ENCODE measurements at places on chromosomes 5 and 9.

- DNase-seq, result no peak
Observed at GRCh38 chr5:11822598-11822997, 81.6 kb downstream of the CTNND2 start.

GRCh38 chr5:118611332-118611945, 376.9 kb downstream of the DTWD2 start:
- DNase-seq, result no peak

- DNase-seq, result no peak
Observed at GRCh38 chr5:62562867-62563266, 15.8 kb upstream of the LRRC70 start.

GRCh38 chr5:133287500-133287899, 235.7 kb downstream of the HSPA4 start:
- peak; percentile 12 for DNase-seq

DNA sequence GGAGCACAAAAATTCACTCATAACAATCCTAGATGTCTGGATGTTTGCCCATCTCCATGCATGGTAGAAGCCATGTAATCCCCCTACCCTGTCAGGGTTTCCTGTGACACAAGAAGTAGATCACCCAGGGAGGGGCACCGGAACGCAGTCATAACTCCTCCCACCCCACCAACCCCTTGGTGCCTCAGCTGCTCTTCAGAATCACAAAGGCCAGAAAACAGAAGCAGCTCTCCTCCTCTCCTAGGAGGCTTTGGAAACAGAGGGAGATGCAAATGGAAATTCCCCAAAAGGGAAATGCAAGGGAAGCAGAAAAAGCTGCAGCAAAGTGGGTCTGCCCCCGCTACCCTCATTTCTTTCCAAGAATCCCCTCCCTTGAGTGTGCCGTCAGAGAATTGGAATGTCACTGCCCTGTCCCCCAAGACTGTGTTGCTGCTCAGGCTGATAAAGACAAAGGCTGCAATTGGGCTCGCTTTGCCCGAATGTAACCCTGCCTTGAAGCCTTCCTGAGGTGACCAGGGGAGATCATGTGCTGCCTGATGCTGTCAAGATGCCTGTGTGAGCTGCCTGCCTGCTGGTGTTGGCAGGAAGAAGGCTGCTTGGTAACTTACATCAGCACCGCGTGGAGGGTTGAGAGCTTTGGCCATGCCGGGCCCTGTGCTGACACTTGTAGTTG, 65.5 kb upstream of the ABCA1 start:
- peak; percentile 61 for DNase-seq

DNA sequence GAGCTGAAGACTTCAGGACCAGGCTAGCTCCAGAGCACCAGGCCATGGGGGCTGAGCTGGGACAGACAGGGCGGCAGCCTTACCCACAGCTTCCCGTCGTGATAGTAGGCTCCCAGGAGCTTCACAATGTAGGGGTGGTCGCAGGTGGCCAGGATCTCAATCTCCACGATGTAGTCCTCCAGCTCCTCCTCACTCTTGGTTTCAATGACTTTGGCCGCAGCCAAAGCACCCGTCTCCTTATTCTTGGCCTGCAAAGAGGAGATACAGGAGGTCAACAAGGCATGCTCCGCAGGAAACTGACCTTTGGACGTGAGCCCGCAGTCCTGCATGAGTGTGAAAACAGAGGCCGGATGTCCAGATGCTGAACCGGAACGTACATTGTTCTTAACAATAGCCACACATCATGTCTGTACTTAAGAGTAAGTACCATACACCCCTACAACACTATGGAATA, 31.5 kb downstream of the STK10 start:
- DNase-seq, result no peak

DNA sequence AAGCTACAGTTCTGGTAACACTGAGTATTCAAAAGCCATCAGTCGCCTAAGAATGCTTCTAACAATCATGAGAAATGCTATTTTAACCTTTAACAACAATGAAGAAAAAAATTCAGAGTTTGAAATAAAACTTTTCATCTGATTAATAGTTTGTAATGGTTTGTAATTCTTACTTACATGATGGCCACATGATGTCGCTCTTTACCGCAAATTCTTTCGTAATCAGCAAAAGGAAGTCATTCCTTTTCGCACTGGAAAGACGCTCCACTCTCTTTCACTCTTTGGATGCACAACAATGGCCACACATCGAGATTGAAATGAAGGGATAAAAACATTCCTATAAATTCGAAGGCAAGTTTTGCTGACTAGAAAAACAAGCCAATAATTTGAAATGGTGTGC, at the start of gene PCDHA7:
TSS of gene PCDHA7 (plus strand) at position 277 of the 400 bp plus-strand sequence. CDS start at position 392, 115 bp downstream.
- DNase-seq, result no peak

GRCh38 chr5:134590992-134591659, 41.5 kb downstream of the SAR1B start:
- DNase-seq, result no peak

GRCh38 chr9:134605351-134605965, 36.1 kb upstream of the COL5A1 start:
- no peak for DNase-seq

GRCh38 chr9:125652759-125653158, 54.2 kb downstream of the MAPKAP1 start:
- DNase-seq, result peak; percentile 76

GRCh38 chr5:52738095-52738506, 49.6 kb upstream of the ITGA1 start:
- no peak for DNase-seq

DNA sequence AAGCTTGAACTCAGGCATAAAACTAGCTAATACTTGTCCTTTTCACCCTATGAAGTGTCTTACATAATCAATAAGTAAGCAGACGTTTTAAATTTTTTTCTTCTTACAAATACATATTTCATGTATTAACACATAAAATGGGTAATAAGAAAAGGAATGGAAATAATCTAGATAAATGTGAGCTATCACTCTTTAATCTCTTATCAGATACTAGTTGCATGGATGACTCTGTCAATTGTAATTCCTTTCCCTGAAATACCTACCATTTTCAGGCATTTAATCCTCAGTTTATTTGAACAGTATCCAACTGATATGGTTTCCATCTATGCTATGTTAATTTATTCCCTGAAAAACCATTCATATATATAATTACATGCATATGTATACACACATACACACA, 166.0 kb upstream of the RGS7BP start:
- DNase-seq, result no peak

GRCh38 chr9:13974891-13975290, 339.1 kb downstream of the NFIB start:
- DNase-seq, result no peak

DNA sequence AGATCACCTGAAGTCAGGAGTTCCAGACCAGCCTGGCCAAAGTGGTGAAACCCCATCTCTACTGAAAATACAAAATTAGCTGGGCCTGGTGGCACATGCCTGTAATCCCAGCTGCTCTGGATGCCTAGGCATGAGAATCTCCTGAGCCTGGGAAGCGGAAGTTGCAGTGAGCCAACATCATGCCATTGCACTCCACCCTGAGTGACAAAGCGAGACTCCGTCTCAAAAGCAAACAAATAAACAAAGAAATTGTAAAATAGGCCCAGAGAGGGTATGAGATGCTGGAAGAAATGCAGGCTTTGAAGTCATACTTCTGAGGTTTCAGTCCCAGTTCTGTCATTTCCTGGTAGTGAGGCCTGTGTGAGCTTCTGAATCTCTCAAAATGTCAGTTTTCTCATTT, 5.3 kb upstream of the ARHGEF37 start:
- DNase-seq, result no peak

- DNase-seq, result no peak
Observed at GRCh38 chr5:95917207-95917606, 44.4 kb downstream of the ELL2 start.

DNA sequence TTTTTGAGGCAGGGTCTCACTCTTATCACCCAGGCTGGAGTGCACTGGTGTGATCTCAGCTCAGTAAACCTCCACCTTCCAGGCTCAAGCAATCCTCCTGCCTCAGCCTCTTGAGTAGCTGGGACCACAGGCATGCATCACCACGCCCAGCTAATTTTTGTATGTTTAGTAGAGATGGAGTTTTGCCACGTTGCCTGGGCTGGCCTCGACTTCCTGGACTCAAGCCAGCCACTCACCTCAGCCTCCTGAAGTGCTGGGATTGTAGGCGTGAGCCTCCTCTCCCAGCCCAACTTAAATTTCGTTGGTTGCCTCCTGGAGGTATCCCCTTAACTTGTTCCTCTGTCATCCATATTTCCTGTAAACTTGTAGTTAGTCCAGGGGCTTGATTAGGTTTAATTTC, 47.2 kb downstream of the RAB24 start:
- no peak for DNase-seq

DNA sequence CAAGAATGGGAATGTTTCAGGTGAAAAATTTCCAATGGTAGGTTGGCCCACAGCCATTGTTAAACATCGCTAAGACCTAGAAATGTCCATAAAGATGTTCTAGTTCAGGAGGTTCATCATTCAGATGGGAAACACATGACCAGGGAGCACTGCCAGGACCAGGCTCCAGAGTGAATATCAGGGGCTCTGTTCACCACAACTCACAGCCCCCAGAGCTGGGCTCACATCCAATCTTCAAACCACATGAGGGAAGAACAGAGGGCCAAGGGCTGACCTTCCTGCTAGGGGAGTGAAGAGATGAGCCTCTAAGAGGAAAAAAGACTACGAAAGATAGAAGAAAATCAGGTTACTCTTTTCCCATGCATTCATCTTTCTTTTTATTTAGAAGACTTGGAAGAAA, 205.8 kb downstream of the SEMA5A start:
- no peak for DNase-seq

- DNase-seq, result no peak
Observed at GRCh38 chr9:135817951-135818717, 89.2 kb downstream of the CAMSAP1 start.

DNA sequence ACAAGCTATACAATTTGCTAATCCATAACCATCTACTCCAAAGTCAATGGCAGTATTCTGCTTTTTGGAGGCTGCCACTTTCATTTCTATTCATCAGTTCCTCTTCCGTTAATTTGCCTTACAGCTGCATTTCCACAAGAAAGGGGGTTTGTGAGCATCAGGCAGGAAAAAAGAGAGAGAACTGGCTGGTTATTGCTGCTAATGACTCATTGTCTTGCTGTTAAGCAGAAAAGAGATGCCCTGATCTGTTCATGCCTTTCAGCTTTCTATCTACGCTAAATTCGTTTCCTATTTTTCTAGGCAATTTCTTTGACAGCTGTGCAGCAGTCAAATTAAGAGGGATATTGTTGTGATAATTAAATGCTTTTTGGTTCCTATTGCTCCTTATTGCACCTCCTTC, 65.9 kb upstream of the GNAQ start:
- DNase-seq, result peak; percentile 92

GRCh38 chr9:106075236-106075959, 381.1 kb downstream of the TMEM38B start:
- DNase-seq, result no peak

GRCh38 chr5:141507387-141508091, 18.7 kb downstream of the PCDHGC5 start:
- DNase-seq, result no peak

- DNase-seq, result peak; percentile 45
Observed at GRCh38 chr9:100111235-100111634, 12.2 kb downstream of the INVS start.

GRCh38 chr9:129312251-129313122, 134.4 kb upstream of the IER5L start:
- DNase-seq, result no peak

- no peak for DNase-seq
Observed at GRCh38 chr9:105458404-105458803, 10.6 kb downstream of the FSD1L start.

DNA sequence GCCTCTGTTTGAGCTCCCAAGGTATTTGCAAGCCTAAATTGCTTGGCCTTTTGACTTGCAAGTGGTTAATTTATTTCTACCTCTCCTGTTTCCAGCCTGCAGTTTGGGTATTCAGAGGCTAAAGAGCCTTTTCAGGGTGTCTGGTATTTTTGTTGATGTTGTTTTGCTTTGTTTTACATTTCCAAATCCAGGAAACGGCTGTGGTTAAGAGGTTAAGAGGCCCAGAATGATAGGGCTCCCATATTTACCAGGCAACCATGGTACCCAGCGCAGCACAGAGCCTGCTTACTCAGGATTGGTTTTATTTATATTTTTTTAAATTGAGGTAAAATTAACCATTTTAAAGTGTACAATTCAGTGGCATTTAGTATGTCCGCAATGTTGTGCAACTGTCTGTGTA, 92.1 kb downstream of the PDZD2 start:
- no peak for DNase-seq

GRCh38 chr9:112866662-112867274, 23.9 kb downstream of the SLC46A2 start:
- no peak for DNase-seq

GRCh38 chr5:113215401-113216060, 219.3 kb downstream of the TSSK1B start:
- DNase-seq, result no peak

DNA sequence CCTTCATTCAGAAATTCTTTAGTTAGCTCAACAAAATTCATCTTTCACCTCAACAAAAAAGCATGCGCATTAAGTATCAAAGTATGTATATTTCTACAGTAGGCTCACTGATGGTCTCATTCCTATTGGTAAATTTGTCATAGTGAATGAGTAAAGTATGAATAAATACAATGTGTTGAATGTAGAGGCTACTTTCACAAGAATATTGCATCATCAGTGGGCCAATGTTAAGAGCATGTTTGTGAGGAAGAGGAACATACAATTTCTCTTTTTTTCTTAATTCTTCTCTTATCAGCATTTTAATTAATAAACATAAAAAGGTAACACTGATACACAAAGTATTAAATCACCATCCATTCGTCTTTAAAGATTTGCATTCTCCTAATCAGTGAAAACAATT, 505.1 kb downstream of the CETN3 start:
- DNase-seq, result no peak

DNA sequence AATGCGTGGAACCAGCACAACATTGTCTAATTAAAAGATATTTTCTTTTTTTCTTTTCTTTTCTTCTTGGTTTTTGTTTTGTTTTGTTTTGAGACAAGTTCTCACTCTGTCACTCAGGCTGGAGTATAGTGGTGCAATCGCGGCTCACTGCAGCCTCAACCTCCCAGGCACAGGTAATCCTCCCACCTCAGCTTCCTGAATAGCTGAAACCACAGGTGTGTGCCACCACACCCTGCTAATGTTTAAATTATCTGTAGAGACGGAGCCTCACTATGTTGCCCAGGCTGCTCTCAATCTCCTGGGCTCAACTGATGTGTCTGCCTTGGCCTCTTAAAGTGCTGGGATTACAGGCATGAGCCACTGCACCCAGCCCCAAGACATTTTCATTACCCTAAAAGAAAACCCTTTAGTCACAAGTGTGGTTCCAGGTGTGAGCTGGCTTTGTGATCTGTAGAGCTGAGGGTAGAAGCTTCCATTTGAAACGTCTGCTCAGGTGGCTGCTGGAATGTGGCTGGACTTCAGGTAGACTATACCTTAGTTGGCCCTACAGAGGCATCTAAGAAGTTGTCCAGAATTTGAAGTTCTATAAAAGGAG, 19.1 kb upstream of the NEK6 start:
- no peak for DNase-seq

- no peak for DNase-seq
Observed at GRCh38 chr5:116374434-116374852, 200.2 kb downstream of the SEMA6A start.

GRCh38 chr9:134272302-134273023, 53.8 kb upstream of the RXRA start:
- no peak for DNase-seq

All from inflammatory macrophage (primary cell).